ENCODE measurements at places on chromosomes 1 and 21.

DNA sequence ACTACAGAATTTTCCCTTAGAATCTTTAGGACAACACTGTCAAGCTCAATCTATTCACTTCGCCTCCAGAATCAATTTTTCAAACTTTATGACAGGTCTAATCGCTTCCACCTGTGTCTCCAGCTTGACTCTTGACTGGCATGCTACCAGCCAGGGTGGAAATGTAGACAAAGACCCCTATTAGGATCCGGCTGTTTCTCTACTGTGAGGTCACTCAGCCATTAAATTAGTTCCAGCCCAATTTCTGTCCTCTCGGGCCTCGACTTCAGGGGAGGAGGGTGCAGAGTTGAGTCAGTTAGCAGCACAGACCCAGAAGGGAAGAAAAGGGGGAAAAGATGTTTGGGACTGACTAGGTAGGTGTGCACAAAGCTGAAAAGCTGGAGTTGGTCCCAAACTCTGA lies 78.5 kb downstream of the HLCS start:
- DNase-seq, result no peak

GRCh38 chr1:100794748-100795645 lies 75.5 kb downstream of the VCAM1 start:
- DNase-seq, result no peak

DNA sequence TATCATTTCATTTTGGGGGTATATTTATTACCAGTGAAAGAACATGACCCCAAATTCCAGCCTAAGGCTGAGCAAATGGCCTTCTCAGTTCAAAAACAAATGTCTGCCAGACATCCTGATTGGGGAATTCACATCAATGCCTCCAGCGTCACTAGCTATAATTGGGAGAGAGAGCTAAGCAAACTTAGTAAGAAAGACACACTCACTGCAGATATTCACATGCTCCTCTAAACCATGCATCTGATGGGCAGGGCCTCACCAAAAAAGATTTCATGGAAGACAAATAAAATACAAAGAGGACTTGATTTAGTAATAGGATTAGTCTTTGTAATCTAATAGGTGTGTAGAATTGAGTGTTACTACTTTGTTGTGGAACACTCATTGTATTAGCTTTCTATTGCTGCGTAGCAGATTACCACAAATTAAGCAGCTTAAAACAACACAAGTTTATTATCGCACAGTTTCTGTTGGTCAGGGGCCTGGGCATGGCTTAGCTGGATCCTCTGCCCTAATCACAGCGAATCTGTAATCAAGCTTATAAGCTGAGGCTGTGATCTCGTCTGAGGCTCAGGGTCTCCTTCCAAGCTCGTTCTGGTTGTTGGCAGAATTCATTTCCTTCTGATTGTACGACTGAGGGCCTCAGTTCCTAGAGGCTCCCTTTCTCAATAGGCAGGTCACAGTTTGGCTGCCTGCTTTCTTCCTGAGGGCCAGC lies 243.0 kb downstream of the PBX1 start:
- DNase-seq, result no peak

- no peak for DNase-seq
These were observed 424.7 kb upstream of the CAMK1G start for GRCh38 chr1:209158851-209159250.

DNA sequence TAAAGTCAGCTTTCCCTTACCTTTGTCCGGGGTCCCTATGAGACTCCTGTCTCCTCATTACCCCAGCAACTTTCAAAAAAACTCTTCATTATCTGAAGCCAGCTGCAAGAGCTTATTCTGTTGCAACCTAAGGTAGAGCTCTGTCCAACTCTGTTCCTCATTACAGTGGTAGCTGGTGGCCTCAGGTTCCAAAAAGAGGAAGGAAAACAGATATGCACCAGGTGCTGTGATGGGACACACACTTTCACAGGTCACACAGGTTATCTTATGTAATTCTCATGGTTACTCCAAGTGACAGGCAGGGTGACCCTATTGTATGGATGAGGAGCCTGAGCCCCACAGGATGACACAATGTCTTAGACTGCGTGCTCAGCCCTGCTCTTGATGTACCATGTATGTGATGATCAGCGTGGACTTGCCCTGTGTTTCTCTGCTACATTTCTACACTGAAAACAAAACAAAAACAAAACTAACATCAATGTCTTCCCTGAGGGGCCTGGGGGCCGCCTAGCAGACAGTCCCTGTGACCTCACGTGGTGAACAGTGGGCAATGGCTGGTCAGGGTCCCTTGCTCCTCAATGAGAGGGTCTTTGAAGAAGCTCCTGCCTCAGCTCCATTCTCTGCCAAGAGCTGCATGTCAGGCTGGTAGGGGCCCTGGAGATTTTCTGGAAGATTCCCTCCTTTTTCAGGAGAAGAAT lies 9.7 kb upstream of the TENT5C start:
- DNase-seq, result no peak

- peak; percentile 15 for DNase-seq
These were observed 46.6 kb downstream of the FCRL5 start for GRCh38 chr1:157505481-157506272.

DNA sequence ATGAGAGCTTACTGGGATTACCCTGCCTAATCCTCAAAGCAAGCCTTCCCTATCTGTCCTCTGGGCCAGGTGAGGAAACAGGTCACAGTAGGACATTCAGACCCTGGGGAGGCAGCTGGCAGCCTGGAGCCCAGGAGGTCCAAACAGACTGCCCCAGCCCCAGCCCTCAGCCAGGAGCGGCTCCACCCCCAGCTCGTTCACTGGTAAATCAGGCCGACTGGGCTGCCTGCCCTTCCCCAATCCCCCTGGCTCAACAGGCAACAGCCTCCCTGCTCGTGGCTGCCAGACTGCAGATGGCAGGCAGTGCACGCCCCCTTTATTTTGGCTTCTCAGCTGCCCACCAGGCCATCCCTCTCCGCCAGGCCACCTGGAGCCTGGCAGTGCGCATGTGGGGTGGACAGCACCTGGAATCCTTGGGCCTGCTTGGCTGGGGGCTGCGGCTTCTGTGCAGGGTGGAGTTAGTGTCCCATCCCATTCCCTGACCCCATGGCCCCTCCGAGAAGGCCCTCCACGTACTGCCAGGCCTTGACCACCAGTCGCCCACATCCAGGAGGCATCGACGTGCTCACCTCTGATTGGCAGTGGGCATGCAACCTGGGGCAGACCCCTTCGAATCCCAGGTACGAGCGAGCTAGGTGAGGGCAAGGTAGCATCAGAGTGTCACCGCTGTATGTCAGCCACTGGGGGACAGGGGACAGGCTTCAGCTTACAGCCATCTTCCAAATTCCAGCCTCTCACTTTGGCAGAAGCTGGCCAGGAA lies 11.2 kb upstream of the ZNF670 start:
- DNase-seq, result no peak

GRCh38 chr1:44587796-44588460 lies 86.4 kb downstream of the TMEM53 start:
- DNase-seq, result peak; percentile 64

- DNase-seq, result no peak
These were observed 29.1 kb upstream of the CAPZB start for GRCh38 chr1:19514391-19514831.

GRCh38 chr1:231420299-231420958 lies 1.7 kb downstream of the EGLN1 start:
- peak; percentile 58 for DNase-seq

DNA sequence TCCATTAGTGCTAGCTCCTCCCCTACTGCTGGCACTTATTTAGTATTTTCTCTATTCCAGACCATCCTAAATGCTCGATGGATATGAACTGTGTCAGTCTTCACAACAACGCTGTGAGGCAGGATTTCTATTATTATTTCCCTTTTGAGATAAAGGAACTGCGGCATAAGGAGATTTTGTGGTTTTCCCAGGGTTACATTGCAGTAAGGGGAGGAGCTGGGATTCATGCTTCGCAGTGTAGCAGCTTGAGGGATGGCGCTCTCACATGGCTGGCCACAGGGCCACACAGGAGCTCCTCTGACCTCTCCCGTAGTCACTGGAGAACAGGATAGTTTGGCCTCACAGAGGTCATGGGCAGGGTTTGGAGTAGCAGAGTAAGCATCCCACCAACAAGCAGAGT lies 116.9 kb downstream of the BEND5 start:
- DNase-seq, result no peak

GRCh38 chr1:86865973-86866637 lies 47.8 kb downstream of the SELENOF start:
- DNase-seq, result no peak

Measured in NCI-H1092 treated with DMSO at 0.1 percent for 48 hours (cell line).